Keratinocyte (primary cell): ENCODE measurements at places on chromosomes 7 and 10. TPM values are rescaled to one million over a fixed set of nuclear protein-coding genes. Genes with fewer than 3 reads are reported as not detected.

- H3K4me1 ChIP-seq = peaks cover 15% of the 10 kb centered on the region
- no peak overlapping the region for H3K27ac ChIP-seq
- peaks cover 3% of the 10 kb centered on the region for H3K27me3 ChIP-seq
- DNase-seq = peak; percentile 61
- H3K36me3 ChIP-seq = no peaks in the 10 kb centered on the region
These were observed 8.8 kb upstream of the ZC3HAV1 start for GRCh38 chr7:139118234-139118804.

DNA sequence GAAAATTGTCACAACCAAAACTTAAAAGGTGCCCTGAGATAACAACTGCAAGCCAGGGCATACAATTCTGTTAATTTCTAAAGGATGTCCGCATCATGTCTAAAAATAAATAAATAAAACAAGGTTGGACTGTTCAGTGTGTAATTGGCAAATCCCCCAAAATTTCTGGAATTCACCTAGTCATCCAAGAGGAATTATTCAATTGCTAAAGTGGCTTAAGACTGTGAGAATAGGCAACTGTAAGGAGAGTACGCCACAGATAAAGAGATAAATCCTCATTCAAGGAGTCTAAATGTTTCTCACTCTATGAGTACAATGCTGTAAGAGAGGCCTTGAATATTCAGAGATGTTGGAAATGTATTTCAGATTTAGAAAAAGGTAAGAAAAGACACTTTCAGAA lies 37.2 kb downstream of the PIK3AP1 start:
- DNase-seq = no peak
- H3K4me1 ChIP-seq = no peaks in the 10 kb centered on the region
- H3K27ac ChIP-seq = no peak overlapping the region
- no peak overlapping the region for H3K4me3 ChIP-seq
- no peaks in the 10 kb centered on the region for H3K36me3 ChIP-seq
- H3K27me3 ChIP-seq = no peaks in the 10 kb centered on the region

DNA sequence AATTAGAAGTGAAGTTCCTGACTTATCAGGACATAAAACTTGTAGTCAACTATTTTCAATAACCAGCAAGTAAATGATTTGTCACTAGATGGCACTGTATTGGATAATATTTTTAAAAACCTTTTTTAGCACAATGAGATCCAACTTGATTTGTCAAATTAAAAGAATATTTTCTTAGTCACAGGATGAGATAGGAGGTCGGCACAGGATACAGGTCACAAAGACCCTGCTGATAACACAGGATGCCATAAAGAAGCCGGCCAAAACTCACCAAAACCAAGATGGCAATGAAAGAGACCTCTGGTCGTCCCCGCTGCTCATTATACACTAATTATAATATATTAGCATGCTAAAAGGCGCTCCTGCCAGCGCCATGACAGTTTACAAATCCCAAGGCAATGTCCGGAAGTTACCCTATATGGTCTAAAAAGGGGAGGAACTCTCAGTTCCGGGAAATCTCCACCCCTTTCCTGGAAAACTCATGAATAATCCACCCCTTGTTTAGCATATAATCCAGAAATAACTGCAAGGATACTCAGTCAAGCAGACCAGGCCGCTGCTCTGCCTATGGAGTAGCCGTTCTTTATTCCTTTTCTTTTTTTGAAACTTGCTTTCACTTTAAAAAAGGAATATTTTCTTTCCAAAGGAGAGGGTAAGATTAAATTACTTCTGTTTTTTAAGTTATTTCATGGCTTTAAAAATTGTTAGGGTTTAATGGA lies 255.7 kb upstream of the MKLN1 start:
- H3K4me3 ChIP-seq = no peak overlapping the region
- H3K27ac ChIP-seq = no peak overlapping the region
- H3K36me3 ChIP-seq = no peaks in the 10 kb centered on the region
- H3K27me3 ChIP-seq = no peaks in the 10 kb centered on the region

GRCh38 chr10:132065491-132066105 lies at the start of gene JAKMIP3:
TSS of gene JAKMIP3 (plus strand) at chr10:132065946. CDS start at chr10:132104809, 38,863 bp downstream.
- H3K27ac ChIP-seq = no peak within 1 kb of the TSS
- no peaks in the 10 kb centered on the region for H3K36me3 ChIP-seq
- peak within 1 kb of the TSS; percentile 63 for H3K4me3 ChIP-seq
- H3K4me1 ChIP-seq = peaks cover 8% of the 10 kb centered on the region
- DNase-seq = peak; percentile 9

- H3K27ac ChIP-seq = no peak overlapping the region
- H3K4me3 ChIP-seq = no peak overlapping the region
- H3K27me3 ChIP-seq = no peaks in the 10 kb centered on the region
These were observed 463.5 kb downstream of the HTR7 start for GRCh38 chr10:90394311-90394710.

DNA sequence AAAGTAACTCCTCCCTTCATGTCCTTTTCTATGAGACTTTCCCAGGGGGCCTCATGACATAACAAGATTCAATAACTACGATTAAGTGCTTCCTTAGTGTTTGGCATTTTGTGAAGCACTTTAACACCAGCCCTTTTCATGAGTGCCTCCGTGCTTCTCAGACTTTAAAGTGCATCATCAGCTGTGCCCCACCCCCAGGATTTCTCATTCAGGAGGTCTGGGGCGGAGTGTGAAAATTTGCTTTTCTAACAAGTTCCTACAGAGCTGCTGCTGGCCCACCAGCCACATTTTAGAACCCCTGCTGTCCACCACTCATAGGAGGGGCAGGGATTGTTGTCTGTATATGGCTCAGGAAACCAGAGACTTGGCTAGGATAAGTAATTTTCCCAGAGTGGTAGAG lies 445.3 kb downstream of the LRMDA start:
- H3K4me1 ChIP-seq = no peaks in the 10 kb centered on the region
- no peak overlapping the region for H3K27ac ChIP-seq
- H3K27me3 ChIP-seq = no peaks in the 10 kb centered on the region
- no peaks in the 10 kb centered on the region for H3K36me3 ChIP-seq
- H3K4me3 ChIP-seq = no peak overlapping the region

GRCh38 chr7:122304319-122304975 lies at the start of gene FEZF1:
TSS of gene FEZF1 (minus strand) at chr7:122304750. CDS start at chr7:122304437, 313 bp downstream.
- H3K4me3 ChIP-seq = no peak within 1 kb of the TSS
- H3K4me1 ChIP-seq = no peaks in the 10 kb centered on the region
- no peaks in the 10 kb centered on the region for H3K36me3 ChIP-seq
- H3K27ac ChIP-seq = no peak within 1 kb of the TSS
- peaks cover 94% of the 10 kb centered on the region for H3K27me3 ChIP-seq

TBC1D12 gene
- polyA plus RNA-seq = 2.3 to 7.0 TPM (median 4.6 TPM) in 3 replicates

ZNF22 gene
- 4.0 to 9.4 TPM (median 6.8 TPM) in 3 replicates for polyA plus RNA-seq
